Stimulated activated CD8-positive, alpha-beta memory T cell treated with anti-CD3 and anti-CD28 coated beads, Interleukin-2, amount 100 ng/mL, for 1 hour (primary cell): ENCODE measurements at places on chromosomes 1 and 21.

GRCh38 chr21:42621819-42622177 lies 31.6 kb upstream of the PDE9A start:
- no peak for DNase-seq

DNA sequence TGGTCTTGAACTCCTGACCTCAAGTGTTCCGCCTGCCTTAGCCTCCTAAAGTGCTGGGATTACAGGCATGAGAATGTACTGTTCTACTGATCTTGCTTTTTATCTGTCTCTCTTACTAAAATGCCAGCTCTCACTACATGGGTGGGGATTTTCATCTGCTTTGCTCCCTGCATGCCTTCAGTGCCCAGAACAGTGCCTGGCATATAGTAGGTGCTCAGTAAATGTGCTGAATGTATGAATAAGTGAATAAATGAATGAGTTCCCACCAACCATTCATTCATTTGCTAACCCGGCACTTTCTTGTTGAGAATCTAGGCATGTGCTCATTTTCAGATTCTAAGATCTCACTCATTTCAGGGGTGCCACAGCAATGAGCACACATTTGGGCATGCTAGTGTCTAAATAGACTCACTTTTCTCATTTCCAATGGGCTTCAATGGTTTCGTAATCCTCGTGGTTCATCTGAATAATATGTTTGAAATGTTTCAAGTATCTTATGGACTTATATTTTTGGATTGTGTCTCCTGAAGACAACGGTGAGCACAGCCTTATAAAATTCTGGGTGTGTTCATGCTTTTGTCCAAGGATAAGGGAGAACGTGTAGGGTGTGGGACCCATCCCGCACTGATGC lies 7.6 kb downstream of the DHRS3 start:
- DNase-seq: no peak

- no peak for DNase-seq
Observed at GRCh38 chr1:153553096-153553495, 4.0 kb upstream of the S100A3 start.

GRCh38 chr1:221435504-221435904 lies 306.4 kb downstream of the DUSP10 start:
- DNase-seq: no peak

DNA sequence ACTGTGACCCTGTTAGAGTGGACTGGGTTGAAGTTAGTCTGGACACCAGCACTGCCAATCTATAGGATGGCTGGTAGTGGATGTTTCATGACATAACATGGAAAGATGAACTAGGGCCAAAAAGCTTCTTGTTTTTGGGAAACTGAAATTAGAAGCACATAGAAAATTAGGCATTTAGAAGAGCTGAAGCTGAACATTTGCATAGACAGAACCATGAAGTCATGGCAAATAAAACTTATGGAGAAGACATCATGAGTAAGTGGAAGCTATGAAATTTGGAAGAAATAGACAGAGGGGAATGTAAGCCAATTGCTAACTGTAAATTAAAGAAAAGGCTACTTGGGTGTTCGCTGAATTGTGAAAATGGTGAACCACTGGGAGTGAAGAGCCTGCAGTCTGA lies 2.7 kb upstream of the S100A11 start:
- DNase-seq: no peak

- no peak for DNase-seq
Observed at GRCh38 chr1:3500265-3500835, 45.9 kb downstream of the ARHGEF16 start.

DNA sequence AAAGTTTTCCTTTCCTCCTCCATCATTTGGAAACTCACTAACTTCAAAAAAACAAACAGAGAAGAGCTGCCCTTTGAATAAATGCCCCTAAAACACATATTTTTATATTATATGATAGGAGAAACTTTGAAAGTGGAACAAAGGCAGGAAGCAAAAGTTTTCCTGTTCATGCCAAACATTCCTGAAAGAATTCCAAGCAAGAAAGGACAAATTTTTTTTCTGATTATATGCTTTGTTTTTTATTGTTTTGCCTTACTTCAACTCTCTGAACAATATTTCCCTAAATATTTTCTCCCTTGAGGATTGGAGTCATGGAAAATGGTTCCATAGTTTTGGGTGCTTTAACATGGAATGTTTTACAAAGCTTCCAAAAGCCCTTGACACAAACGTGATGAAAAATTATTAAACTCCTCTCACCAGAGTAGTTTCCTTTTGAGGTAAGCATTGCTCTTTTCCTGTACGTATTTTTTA lies 638.5 kb upstream of the CAMK1G start:
- no peak for DNase-seq

- DNase-seq: no peak
Observed at GRCh38 chr1:53369761-53370160, 41.9 kb upstream of the LRP8 start.

DNA sequence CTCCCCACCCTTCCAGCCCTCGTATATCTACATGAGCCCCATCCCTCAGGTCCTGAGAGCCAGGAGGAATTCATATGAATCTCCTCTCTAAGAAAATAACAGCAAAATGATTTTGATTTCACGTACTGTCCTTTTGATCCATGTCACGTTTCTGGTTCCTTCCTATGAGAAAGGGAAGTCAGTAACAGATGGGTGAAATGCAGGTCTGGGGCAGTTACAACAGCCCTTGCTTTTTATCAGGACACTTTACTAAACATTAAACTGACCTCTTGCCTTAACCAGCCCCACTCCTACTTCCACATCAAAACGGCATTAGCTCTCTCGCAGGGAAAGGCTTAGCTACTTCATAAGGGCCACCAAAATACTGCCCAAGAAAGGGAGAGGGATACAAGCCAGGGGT lies 59.0 kb downstream of the SPATA46 start:
- DNase-seq: no peak

GRCh38 chr1:40270152-40270834 lies 12.3 kb downstream of the ZMPSTE24 start:
- no peak for DNase-seq

DNA sequence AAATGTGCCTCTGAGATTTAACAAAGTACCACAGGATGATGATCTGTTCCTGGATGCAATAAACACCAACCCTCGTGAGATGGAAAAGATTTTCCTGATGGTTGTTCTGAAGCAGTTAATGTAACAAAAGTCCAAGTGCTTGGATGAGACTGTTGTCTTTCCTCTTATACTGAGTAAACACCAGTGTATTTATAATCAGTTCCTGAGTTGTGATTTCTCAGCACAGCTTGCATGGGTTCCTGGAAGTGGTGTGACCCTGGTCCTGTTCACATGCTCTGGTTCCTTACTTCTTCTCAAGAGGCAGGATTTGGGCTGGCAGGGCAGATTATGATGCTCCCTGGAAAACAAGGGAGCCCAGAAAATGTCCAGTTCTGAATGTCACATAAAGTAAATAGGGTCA lies 208.2 kb upstream of the USP24 start:
- DNase-seq: no peak

GRCh38 chr1:246597340-246597739 lies 31.1 kb downstream of the CNST start:
- DNase-seq: no peak

- DNase-seq: no peak
Observed at GRCh38 chr1:81439046-81439823, 361.5 kb upstream of the ADGRL2 start.

GRCh38 chr1:62228883-62229187 lies 34.2 kb downstream of the L1TD1 start:
- DNase-seq: no peak

GRCh38 chr1:221979444-221980032 lies 237.6 kb upstream of the DUSP10 start:
- no peak for DNase-seq

DNA sequence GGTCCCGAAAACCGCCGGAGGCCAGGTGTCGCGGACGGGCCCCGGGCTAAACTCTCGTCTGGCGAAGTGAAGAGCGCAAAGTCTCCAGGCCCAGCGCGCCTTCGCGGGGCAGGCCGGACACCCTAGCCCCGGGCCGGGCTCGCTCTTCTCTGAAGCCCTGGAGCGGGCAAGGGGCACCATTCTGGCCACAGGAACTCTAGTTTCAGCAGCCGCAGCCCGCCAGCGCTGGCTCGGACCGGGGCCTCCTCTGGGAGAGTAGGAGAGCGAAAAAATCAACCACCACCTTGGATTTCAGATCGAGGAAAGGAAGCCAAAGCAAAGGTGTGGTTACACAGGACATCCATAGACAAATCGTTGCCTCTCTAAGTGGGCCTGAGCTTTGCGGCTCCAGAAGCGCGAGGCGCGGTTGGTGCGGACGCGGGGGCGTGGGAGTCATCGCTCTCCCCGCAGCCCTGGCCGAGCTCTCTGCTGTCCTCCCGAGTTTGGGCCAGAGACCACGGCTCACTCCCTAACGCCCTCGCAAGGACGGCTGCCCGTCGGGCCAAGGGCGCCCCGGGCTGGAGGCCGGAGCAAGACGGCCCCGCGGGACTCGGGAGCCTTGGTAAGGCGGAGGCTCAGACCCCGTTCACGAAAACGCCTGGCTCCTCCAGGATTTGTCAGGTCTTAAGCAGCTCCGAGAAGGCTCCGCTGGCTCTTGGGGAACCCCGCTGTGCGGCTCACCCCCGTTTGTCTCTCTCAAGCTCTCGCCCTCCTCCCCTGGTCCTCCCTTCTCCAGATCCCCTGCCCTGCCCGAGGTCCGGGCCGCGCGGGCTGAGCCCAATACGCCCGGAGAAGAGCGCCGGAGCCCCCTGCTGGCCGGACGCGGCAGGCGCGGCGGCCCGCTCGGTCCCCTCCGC lies 132.9 kb upstream of the DPYD start:
- no peak for DNase-seq

DNA sequence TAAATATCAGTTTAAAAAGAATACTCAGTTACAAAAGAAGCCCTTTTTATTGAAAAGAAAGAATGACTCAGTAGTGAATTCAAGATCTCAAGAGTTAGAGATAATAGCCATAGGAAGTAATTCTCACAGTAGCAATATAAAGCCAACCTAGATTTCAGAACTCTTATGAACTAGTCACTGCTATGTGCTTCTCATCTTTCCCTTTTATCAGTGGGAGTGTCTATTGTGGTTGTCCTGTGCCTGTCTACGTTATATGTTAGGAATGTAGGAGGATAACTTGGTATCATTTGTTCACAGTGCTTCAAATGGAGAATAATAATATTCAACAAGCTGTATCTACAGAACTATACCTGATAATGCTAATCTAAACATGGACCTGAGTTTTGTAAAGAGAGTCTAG lies 73.1 kb upstream of the RGS21 start:
- DNase-seq: no peak

DNA sequence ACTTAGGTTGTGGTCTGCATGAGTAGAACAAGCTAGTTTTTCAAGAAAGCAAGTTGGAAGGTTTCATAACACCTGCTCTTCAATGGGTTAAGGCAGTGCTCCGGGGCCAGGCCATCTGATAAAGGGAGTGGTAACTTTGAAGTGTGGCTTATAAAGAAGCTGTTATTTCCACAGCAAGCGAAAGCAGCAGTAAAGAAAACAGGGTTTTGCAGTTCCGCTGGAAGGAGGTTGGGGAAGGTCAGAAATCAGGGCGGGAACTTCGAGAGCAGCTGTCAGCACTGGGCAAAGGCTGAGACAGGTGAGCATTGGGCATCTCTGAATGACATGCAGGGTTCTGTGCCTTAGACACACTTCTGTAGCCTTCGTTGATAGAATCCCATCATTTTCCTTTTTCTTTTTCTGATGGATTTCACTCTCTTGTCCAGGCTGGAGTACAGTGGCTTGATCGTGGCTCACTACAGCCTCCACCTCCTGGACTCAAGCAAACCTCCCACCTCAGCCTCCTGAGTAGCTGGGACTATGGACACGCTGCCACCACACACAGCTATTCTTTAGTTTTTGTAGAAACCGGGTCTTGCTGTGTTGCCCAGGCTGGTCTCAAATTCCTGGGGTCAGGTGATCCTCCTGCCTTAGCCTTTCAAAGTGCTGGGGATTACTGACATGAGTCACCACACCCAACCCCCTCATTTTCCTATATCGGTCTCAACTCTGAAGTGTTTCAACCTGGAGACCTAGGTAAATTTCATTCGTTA lies 20.5 kb downstream of the TMEM51 start:
- no peak for DNase-seq

GRCh38 chr1:57018119-57018518 lies 52.3 kb upstream of the C8B start:
- DNase-seq: no peak

GRCh38 chr21:25571726-25572121 lies 35.6 kb downstream of the MRPL39 start:
- no peak for DNase-seq

DNA sequence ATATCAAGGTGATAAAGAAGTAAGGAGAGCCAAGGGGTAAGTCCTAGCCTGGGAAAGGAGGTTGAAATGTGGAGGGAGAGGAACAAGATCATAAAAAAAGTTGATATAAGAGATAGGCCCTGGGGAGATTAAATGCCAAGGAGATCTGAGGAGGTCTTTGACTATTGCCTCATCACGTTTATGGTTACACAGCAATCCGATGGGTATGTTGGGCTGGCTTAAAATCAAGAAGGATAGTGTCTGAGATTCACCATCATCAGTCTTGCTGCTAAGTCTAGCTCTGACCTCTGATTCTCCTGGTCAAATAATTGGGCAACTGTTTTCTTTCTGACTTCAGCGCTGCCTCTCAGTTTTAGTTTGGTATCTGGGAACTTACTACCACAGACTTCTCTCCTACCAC lies 416.3 kb downstream of the GPATCH2 start:
- no peak for DNase-seq

DNA sequence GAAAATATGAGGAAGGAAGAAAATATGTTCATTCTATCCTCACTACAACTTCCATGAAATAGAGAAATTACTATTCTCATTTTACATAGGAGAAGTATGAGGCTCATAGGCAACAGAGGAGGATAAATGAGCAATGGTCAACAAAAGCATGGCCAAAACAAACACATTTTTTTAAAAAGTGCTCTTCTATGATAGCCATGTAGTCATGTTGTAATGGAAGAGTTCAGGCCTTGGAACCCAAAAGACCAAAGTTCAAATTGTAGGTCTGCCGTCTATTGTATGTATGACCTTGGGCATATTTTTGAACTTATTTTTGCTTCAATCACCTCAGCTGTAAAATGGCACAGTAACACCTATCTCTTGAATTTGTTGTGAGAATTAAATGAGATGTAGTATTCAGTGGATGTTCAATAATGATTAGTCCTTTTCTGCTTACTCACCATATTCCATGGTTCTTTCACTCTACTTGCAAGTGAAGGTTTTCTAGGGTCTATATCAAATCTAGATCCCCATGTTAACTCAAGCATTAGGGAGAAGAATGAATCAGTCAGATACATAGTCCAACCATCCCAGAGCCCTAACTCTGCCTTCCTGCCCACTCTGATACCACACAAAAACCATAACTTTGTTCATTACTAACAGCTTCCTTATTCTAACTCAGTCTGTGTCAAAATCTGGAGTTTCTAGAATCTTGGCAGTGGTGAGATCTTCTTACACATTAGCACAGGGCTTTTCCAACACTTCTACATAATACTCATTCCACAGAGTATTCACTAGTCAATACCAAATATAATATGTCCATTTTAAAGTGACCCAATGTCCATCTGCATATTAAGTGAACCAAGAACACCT lies 353.2 kb downstream of the PLPP3 start:
- no peak for DNase-seq

- DNase-seq: no peak
Observed at GRCh38 chr21:28018741-28019669, 973.7 kb downstream of the LTN1 start.

- DNase-seq: no peak
Observed at GRCh38 chr1:76095802-76096201, 21.3 kb downstream of the ST6GALNAC3 start.

GRCh38 chr21:44785620-44786335 lies 15.8 kb downstream of the UBE2G2 start:
- DNase-seq: no peak
